ENCODE measurements at places on chromosomes 2 and 18.

DNA sequence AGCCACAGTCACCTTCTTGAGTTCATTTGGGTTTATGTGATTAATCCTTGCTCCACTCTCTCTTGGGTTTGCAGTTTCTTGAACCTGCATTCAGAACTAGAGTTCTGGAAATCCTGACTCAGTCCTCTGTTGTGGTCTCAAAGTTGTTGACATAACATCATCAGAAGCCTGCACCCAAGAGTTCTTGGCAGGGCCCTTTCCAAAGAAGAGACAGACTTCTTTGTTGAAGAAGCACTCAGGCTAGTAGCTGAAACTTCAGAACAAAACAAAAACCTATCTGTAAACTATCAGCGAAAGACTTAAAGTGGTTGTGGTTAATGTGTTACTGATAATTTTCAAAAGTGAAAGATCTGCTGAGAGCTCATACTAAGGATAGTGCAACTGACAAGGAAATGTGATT lies 120.8 kb downstream of the FAM168B start:
- DNase-seq: no peak

- DNase-seq: no peak
Observed at GRCh38 chr2:15772681-15773080, 167.7 kb upstream of the MYCN start.

GRCh38 chr2:13114391-13114790 lies 397.7 kb downstream of the TRIB2 start:
- DNase-seq: no peak

DNA sequence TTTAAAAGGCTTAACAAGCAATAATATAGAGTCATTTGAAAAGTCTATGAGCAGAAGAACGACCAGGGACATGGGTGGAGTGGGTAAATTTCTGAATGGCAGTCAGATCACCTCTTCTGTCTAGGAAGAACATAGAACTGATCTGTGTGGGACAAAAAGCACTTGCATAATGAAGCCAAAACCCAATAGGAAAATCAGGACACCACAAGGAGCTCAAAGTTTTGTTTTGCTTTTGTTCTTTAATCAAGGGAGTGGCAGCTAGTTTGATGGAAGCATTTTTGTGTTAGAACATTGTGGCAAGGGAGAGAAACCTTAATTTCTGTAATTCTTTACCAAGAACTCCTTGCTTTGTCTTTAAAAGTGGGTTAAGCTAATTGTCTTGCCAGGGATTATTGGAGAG lies 240.2 kb upstream of the TANK start:
- DNase-seq: no peak

GRCh38 chr2:60095202-60095815 lies 458.1 kb downstream of the BCL11A start:
- no peak for DNase-seq

DNA sequence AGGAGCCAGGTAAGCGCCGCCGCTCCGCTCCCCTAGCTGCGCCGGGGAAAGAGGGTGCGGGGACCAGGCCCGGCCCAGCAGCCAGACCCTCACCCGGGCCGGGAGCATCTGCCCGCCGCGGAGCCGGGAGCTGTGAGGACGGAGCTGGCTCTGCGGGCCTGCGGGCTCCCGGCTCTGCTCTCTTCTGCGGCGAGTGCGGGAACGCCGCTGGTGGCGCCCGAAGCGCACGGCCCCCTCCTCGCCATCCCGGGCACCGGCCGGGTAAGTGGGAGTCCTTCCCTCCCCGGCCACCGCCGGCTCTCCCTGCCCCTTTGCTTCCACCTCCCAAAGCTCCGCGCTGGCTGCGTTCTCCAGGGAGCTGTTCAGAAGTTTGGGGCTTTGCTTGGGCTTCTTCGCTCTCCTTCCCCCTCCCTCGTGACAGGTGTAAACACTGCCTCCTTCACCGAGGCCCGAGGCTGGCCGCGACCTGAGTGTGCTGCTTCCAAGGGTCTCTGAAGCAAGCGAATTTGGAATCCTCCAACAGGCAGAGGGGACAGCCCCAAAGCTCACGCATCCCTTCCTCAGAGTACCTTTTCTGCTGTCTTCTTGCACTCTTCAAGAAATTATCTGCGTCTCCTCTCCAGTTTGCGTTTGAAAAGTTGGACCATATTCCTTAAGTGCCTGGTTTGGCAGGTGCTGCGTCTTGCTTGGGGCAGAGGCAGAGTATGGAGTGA lies 632 bp downstream of the AFTPH start:
- DNase-seq: peak; percentile 64

DNA sequence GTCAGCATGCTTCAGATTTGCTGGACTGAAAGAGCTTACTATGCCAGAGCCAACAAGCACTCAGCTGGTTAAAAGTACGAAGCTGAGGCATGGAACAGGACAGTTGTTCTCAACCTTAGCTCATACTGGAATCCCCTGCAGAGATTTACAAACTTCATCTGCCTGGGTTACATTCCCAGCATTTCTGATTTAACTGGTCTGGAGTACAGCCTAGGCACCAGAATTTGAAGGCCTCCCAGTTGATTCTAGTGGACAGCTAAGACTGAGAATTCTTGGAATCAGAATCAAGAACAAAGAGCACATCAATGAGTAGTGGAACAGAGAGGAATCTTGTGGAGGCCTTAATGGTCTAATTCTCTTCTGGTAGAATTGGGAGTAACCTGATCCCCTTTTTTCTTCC lies 298.2 kb upstream of the NXPH2 start:
- DNase-seq: no peak

- DNase-seq: peak; percentile 51
Observed at GRCh38 chr2:102033031-102033749, 41.4 kb downstream of the IL1R2 start.

DNA sequence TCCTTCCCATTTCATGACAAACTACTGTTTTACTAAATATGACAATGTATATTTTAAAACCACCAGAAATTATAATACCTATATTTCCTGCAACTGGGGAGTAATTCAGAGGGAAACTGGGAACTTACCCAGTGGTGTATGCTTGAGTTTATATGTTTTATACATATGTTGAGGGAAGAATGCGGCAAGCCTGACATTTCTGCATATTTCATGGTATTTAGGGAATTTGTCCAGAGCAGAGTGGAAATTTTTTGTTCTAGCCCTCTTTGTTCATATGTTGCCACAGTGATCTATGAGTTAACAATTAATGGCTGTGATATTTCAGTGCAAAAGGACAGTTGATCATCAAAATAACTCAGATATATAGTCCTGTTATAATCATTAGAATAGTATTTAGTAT lies 230.8 kb upstream of the VWC2L start:
- no peak for DNase-seq

DNA sequence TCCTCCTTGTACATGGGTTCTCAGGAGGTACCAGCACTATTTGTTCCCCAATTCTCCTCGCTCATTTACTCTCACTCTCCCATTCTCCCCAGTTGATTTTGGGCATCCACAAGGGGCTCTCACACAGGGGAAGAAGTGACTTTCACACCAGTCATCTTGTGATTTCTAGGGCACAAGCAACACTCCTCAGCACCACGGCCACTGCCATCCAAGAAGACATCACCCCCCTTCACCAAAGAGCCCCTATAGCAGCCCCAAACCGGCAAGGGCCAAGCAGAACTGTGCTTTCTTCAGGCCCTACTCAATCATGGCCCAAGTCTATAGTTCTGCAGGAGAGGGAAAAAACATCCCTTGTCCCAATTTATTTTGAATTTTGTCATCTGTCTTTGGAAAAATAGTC lies 209.2 kb upstream of the ARL4C start:
- no peak for DNase-seq

Measured in CD8-positive, alpha-beta T cell (primary cell).